CD4-positive, alpha-beta T cell treated with Interleukin-15 for 4 hours (primary cell): ENCODE measurements at places on chromosomes 1 and 21.

GRCh38 chr1:28882009-28882628 is 32.2 kb upstream of the EPB41 start:
- DNase-seq: peak; percentile 78

DNA sequence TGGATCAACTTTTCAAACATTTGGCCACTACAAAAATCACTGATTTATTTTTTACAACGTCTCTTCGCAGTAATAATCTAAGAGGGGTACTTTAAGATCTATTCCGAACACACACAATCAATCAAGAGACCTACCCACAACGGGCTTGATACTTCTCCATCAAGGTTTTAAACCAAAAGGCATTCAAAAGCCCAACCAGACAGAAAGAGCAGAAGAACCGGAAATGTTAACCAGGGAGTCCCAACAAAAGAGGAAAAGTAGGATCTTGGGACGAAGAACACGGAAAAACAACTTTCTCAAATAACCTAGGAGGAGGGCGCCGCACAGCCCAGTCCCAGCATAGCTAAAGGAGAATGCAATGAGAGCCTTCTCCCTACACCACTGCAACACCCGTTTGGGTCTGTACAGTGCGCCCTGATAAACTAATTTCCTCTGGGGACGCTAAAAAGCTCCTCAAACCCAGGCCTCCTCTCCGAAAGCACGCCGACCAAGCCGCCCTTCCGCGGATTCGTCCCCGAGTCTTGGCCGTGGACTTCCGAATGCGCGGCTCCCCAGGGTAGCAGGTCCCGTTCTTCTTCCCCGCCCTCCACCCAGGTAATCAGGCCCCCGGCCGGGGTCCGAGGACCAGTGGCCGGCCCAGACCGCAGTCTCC is 623 bp downstream of the RPL22 start:
- no peak for DNase-seq

DNA sequence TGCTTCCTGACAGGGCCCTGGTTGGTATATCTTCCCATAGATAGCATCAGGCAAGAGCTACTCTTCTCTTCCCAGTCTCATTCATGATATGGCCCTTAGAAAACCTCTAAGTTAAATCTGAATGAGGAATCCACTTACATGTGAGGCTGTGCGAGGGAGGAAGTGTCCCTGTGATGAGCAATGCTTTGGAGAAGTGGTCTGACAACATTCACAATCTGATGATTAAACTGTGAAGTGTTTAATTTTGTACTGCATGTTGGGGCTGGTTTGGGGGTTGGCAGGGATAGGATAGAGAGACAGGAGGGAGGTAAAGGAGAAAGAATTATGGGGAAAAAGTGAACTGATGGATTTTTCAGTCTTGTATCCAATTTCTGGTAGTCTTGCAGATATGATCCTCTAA is 421.2 kb upstream of the DAB1 start:
- no peak for DNase-seq

DNA sequence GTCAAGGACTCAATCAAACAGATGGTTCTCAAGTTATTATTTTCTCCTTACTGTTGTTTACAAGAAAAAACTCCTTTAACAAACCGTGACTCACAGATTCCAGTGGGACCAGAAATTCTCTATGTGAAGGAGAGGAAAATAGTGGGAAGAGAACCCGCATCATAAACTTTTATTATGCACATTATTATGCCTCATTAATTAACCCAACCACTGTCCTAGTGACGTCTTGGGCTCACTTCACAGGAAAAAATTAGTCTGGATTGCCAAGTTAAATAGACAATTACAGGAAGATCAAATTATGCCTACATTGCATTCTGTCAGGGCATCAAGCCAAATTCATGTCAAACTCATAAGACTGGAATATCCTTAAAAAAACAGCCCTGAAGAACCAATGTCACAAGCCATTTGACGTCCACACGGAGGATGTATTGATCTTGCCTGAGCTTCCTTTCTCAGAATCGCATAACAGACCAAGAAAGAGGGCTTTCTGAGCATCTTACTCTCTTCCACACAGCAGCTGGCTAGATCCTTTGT is 347.8 kb downstream of the DUSP10 start:
- no peak for DNase-seq

GRCh38 chr1:65512383-65512782 is 91.9 kb downstream of the LEPR start:
- DNase-seq: no peak

DNA sequence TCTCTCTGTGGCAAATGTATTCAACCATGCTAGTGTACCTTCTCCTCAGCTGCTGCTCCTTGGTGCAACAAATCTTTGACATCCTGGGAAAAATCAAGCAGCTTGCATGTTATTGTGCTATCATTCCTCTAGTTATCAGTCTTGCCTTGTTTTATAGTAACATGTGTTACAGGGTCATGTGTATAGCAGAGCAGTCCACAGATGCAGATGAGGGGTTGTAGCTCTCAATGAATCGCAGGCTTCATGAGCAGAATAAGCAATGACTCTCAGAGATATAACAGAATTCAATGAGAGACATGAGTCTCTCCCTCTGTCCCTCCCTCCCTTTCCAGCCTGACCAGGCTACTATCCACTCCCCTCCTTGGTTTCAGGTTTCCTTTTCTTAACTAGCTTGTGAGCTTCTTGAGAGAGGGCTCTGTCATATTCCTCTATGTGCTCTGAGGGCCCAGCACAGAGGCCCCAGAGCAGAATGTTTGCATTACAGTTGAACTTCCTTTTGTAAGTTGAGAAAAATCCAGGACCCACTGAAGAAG is 15.1 kb upstream of the JUN start:
- DNase-seq: no peak

- no peak for DNase-seq
Observed at GRCh38 chr1:210377731-210378333, 49.1 kb downstream of the HHAT start.

DNA sequence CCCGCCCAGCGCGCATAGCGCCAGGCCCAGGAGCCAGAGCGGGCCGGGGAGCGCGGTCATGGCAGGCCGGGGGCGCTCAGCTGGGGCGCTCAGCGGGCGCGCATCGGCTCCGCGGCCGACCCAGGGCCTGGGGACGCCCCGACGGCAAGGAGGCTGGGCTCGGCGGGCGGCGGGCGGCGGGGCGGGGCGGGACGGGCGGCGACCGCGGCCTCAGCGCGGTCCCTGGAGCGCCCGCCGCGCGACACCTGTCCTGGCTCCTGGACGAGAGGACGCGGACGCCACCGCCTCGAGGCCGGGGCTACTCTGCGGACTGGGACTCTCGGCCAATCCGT is 273 bp downstream of the BMP8B start:
- no peak for DNase-seq

- DNase-seq: no peak
Observed at GRCh38 chr1:210558302-210558701, 229.6 kb downstream of the HHAT start.

- no peak for DNase-seq
Observed at GRCh38 chr1:1194723-1195122, 11.7 kb downstream of the TNFRSF18 start.

DNA sequence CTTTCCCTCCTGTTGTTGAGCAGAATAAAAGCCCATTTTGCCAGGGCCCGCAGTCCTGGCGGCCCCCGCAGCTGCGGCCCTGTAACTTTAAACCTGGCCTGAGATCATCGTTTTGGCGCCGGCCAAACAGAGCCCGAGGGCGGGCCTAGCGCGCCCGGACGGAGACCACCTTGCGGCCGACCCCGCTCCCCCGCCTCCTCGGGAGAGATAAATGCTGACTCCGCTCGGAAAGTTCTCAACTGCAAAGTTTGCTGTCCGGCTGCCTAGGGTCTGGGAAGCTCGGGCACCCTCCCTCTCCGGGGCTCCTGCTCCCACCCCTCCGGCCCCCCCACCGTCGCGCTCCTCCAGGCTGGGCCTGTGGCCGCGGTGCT is at the start of gene PDPN:
Gene PDPN (plus strand): TSS at position 238 of the 371 bp plus-strand sequence. CDS start 202 bp downstream, outside the sequence.
- no peak for DNase-seq

- DNase-seq: no peak
Observed at GRCh38 chr1:160168609-160169369, 17.4 kb downstream of the ATP1A4 start.

DNA sequence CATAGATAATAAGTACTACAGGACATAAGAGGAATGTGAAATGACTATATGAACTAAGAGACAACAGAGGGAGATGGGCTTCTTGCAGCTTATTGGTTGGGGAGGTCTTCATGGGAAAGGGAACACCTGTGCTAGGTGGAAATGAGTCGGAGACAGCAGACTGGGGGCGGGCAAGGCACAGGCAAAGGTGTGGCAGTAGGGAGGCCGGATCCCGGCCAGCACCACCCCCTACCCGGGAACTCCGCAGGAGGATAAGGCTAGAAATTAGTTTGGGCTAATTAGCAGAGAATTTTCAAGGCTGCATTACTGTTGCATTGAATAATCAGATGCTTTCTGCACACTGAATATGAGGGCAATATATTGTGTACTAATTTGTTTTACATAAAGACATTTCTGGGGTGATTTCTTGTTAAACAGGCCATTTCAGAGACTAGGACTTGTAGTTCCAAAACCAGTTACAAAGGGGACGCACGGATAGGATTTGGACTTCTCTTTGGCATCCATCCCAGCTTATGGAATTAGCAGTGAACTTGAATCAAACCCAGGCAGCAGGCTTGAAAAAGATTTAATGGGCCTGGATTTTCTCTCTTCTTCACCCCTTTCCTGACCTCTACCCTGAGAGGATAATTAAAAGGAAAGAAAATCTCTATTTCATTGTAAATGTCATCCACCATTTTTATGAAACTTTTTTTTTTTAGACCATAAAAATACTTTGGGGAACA is 2.2 kb upstream of the HUNK start:
- DNase-seq: no peak

GRCh38 chr1:233359431-233359830 is 31.9 kb downstream of the MAP3K21 start:
- no peak for DNase-seq

- DNase-seq: no peak
Observed at GRCh38 chr21:44686000-44686781, 4.2 kb upstream of the KRTAP12-1 start.

GRCh38 chr21:36725793-36726386 is 27.0 kb downstream of the SIM2 start:
- no peak for DNase-seq

- peak; percentile 74 for DNase-seq
Observed at GRCh38 chr1:155000726-155001424, 1.7 kb upstream of the ZBTB7B start.

GRCh38 chr1:233714631-233715217 is 100.8 kb downstream of the KCNK1 start:
- DNase-seq: no peak

GRCh38 chr1:155278689-155279160 is 1.5 kb downstream of the HCN3 start:
- DNase-seq: no peak

DNA sequence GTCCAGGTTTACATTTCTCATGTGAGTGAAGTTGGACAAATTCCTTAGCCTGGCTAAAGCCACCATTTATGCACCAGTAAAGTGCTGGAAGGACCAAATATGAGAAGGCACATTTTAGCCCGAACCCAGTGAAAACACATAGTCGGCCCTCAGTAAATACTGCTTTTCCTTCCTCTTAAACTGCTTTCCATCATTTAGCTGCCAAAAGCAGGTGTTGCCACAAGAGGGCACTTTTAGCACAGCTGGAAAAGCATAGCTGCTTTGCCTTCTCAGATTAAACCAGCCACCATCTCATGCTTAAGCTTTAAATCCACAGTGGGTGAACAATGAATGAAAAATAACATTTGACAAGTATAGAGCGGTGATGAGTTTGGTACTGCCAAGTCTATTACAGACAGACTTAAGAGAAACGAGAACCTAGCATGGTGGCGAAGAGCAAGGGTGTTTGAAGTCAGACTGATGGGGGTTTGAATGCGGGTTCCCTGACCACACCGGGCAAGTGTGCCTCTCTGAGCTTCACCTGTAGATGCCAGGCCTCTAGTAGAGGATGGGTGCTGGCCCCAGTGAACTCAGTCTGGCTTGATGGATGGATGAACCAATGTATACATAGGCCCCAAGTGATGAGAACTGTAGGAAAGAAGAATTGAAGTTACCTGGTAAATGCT is 57.8 kb downstream of the SLC35D1 start:
- DNase-seq: peak; percentile 59

DNA sequence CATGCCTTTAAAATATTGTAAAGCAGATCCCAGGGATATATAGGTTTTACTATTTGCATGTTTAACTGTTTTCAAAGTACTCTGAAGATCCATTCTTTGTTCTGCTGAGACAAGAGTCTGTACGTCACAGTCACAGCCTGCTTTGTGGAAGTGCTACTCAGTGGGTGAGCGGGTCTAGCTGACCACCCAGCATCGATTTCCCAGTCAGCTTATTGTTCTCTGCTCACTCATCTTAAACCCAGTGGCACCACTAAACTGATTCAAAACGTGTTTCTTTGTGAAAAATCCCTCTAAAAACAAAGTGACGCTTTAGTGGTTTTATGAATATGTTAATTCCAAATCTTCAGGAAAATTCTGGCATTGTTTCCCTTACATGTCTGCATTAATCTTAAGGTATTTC is 12.4 kb downstream of the PLPP3 start:
- DNase-seq: no peak

- DNase-seq: peak; percentile 31
Observed at GRCh38 chr1:198258491-198258890, 101.7 kb downstream of the NEK7 start.

- no peak for DNase-seq
Observed at GRCh38 chr1:65255035-65255655, 54.2 kb upstream of the DNAJC6 start.

- DNase-seq: no peak
Observed at GRCh38 chr1:218558271-218558810, 213.2 kb downstream of the TGFB2 start.

DNA sequence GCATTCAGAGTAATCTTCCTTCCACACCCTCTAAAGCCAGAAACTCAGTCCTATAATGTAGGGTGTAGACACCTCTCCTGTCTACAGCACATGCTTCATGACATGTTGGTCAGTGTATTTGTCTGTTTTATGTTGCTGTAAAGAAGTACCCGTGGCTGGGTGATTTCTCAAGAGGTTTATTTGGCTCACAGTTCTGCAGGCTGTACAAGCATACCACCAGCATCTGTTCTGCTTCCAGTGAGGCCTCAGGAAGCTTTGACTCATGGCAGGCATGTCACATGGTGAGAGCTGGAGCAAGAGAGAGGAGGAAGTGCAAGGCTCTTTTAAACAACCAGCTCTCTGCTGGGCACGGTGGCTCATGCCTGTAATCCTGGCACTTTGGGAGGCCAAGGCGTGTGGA is 12.1 kb downstream of the PLOD1 start:
- no peak for DNase-seq

DNA sequence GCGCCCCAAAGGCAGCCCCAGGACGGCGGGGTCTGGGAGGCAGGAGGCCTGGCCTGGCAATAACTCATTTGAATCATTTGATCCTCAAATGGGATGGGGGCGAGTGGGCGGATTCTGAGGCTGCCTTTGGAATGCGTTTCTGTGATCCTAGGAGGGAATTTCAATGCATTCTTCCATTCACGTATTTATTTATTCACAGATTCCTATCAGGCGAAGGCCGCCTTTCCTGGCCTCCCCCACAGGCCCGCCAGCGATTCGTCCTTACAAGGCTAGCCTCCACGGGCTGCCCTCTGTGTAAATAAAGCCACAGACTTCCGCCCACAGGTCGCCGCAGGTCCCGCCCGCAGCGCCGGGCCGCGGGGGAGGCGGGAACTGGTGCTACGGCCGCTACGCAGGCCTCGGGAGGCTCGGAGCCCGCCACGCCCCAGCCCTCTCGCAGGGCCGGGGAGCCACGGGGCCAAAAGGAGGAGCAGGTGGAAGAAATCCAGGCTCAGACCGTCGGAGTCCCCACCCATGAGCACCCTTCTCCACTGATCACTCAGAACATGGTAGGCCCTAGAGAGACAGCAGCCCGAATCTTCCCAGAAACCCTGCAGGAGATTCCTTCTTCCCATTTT is 31.3 kb upstream of the JUN start:
- DNase-seq: peak; percentile 48
